ENCODE measurements at places on chromosomes 5 and 9. TPM values are rescaled to one million over a fixed set of nuclear protein-coding genes. Genes with fewer than 3 reads are reported as not detected.
A peak's percentile ranks its signal among the peaks of the same experiment; 100 is the strongest.

PPP3R2 gene
- not detected for total RNA-seq

SLC25A2 gene
- 0.59 TPM for total RNA-seq

PROB1 gene
- 1.2 TPM for total RNA-seq

GMCL2 gene
- not detected for total RNA-seq

CRB2 gene
- not detected for total RNA-seq

FOXD4L4 gene
- total RNA-seq = under 0.01 TPM

FST gene
- total RNA-seq = 215 TPM

CDKN2B-AS1 gene
- 15.2 TPM for total RNA-seq

OTP gene
- under 0.01 TPM for total RNA-seq

AQP3 gene
- total RNA-seq = 0.88 TPM

GRCh38 chr9:29209748-29210291 is 1636.5 kb upstream of the C9orf72 start:
- no peak for DNase-seq

- DNase-seq = no peak
Observed at GRCh38 chr9:20854444-20854843, 170.4 kb downstream of the FOCAD start.

GRCh38 chr5:33309068-33309467 is 131.7 kb upstream of the TARS1 start:
- DNase-seq = no peak

DNA sequence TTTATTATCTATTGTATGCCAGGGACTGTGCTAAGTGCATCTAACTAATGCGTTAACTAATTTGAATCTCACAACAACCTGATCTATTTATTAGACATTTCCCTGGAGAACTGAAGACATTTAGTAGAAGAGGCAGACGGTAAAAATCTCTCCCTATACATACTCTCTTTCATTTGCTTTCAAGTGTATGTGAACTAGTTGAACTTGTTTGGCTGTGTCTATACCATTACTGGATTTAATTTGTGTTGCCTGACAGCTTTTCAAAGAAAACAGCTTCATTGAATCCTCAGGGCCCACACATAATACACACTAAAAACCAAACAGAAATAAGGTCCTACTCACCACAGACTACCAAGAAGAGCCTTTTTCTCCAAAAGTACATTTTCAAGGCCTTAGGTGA is 133.6 kb upstream of the NR3C1 start:
- DNase-seq = no peak

- DNase-seq = no peak
Observed at GRCh38 chr5:122400938-122401337, 88.9 kb downstream of the SNCAIP start.

DNA sequence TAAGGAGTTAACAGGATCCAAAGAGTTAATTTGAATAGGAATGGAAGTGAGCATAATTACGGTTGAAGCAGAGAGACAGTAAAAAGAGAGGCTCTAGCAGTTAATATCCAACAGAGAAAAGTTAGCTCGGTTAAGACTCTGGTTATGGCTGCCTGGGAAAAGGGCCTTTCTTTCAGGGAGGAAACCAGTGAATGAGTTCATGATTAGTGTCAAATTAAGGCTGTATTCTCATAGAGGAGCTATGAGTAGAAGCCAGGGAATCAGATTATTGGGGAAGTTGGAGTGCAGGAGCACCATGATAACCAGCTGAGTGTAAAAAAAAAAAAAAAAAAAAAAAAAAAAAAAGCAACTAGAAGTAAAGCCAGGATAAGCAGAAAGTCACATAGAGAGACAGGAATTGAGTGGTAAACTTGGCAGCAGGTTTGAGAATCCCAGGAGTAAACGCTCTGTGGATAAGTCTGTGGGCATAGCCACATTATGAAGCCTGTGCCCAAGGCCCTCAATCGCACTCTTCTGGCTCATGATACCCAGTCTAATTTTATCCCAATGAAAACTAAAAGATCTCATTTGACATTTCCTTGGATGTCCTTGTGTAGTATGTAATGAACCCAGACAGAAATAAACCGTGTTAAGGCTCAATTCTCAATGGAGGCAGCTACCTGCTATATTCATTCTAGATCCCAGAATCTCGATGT is 372.6 kb upstream of the MPDZ start:
- DNase-seq = no peak

DNA sequence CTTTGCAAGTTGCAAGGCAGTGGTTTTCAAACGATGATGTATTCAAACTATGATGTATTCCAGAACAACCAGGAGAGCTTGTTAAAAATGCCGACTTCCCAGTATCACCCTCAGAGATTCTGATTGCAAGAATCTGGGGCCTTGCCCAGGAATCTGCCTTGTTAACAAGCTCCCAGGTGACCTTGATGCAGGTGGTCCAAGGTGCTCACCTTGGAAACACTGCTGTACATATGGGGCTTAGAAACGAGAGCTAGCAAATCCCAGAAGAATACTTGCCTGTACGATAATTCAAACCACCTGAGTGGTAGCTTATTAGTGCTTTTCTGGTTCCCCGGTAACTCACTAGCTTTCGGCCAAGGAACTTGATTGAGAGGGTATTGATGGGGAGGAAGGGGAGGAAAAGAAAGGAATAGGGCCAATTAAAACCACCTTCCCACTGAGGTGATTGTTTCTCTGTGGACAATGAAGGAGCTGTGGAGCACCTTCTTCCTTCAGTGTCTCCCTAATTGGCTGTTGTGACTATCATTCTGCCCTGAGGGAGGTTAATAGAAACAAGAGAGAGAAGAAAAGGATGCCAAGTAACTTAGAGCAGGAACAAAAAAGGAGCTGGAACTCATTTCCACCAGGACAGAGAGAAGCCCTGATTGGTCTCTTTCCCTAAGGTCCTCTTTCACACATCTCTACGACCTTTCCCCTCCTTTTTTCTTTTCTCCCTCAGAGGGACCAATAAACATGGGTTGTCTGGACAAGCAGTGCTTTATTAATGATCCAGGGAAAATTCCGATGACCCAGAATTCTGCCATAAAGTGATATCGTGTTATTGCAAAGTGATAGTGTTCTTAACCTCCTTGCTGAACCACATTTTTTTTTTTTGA is 218.8 kb downstream of the TMEM167A start:
- DNase-seq = no peak

DNA sequence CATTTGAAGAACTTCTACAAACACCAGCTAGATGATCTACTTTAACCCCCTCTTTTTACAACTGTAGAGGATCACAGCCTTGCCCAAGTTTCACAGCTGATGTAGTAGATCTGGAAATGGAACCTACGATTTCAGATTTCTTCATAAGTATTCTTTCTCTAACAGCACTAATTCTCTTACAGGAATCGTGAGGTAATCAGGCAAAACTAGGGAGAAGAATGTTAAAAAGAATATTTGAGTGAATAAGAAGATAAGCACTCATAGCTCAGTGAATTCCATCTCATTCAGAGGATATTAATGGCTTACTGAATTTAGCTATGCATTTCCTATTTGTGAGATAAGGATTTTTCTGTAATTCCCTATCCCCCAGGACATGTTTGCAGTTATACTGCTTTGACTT is 42.1 kb downstream of the NADK2 start:
- no peak for DNase-seq

DNA sequence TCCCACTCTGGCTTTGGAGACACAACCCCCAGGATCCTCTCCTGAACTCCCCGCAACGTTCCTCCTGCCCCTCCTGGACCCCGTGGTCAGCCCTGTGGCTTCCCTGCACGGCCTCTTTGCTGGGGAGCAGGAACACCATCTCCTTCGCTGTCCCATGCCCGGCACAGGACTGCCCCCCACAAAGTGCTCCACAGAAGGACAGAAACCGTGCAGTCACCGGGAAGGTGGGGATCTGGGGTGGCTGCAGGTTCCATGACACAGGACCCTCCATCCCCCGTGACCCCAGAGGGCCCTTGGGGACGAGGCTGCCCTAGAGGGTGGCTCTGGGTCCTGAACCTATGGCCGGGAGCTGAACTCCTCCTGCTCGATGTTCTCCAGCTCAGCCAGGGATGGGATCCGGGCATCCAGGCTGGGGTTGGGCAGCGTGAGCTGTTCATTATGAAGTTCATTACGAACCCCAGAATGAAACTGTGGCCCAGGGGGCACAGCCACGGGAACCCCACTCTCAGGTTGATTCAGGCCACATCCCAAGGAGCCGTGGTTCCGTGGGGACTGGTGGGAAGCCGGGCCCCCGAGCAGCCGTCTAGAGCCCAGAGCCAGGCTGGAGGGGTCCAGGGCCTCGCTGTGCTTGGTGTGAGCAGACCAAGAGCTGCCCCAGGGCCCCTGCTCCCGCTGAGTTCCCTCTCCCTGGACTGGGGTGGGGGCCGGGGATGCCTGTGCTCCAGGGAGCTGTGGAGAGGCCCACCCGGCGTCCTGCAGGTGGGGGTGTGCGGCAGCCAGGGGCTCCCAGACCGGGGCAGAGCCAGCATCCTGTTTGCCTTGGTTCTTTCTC is 684 bp upstream of the SLC6A19 start:
- no peak for DNase-seq

GRCh38 chr5:154860765-154861164 is 2.3 kb downstream of the CNOT8 start:
- no peak for DNase-seq

DNA sequence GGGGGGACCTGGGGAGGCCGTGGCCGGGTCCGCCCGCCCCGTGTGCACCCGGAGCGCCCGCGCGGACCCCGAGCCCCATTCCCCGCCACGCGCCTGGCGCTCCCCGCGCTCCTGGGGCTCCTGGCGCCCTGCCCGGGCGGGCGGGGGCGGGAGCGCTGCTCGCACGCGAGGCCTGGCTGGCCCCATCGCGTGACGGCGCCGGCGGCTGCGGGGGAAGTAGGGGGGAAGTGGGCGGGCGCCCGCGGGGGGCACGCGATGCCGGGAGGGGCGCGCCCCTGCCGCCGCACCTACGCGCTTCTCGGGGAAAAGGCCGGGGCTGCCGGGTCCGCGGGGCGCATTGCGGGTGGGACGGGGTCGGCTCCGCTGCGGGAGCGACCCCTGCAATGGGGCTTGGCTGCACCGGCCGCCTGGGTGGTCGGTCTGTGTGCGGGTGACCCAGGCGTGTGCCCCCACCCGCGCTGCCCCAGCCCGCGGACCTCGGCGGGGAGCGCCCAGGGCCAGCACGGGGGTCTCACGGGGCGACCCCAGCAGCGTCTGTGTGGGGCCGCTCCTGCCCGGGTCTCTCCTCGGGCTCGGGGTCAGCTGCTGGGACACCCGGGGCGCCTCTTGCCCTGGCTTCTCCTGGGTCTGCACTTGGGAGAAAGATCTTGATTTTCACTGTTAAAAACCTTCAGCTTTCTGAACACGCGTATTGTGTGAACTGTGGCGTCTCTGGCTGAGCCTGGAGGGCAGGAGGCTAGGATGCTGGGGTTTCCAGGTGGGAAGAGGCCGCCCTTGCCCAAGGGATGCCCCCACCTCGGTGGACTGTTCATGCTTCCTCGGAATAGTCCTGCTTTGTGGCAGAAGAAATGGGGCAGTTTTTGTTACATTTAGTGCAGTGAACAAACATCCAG is 52.4 kb downstream of the AHRR start:
- DNase-seq = peak; percentile 99

GRCh38 chr9:5500441-5501235 is 9.7 kb upstream of the PDCD1LG2 start:
- DNase-seq = peak; percentile 49

DNA sequence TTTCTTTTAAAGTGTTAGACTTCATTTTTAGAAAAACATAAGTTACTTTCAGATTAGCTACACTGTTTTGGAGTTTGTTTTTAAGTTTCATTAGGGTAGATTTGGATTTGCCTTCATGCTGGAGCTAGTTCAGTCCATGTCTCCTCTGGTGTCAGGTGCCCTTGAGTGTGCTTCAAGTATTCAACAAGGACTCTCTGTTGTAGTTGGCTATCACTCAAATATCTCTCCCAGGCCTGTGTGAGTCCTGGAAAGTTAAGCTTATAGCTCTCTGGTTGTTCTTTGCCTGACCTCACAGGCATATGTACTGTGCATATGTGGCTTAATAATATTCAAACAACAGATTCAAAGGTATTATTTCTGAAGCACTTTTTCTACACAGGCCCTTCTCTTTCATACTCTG is 45.4 kb downstream of the PTBP3 start:
- DNase-seq = peak; percentile 43

GRCh38 chr9:102273952-102274351 is 535.5 kb upstream of the GRIN3A start:
- DNase-seq = no peak

GRCh38 chr5:175885813-175886212 is 14.4 kb downstream of the CPLX2 start:
- peak; percentile 31 for DNase-seq

GRCh38 chr5:142888469-142889085 is 118.4 kb downstream of the ARHGAP26 start:
- DNase-seq = no peak

DNA sequence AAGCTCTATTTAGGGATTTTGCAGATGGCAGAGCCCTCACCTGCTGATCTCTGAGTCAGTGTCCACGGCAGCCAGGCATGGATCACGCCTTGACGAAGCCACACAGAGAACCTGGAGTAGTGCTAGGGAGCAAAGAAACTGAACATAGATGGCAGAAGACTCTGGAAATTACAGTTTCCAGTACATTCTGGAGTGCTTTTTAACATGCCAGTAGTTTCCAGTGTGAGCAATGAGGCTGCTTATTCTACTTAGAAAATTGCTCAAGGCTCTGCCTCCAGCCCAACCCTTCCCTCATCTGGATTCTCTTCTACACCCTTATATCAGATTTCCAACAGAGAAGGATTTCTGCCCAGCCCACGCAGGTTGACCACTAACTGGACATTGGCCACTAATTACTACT is 203.3 kb downstream of the ADAMTS12 start:
- no peak for DNase-seq

DNA sequence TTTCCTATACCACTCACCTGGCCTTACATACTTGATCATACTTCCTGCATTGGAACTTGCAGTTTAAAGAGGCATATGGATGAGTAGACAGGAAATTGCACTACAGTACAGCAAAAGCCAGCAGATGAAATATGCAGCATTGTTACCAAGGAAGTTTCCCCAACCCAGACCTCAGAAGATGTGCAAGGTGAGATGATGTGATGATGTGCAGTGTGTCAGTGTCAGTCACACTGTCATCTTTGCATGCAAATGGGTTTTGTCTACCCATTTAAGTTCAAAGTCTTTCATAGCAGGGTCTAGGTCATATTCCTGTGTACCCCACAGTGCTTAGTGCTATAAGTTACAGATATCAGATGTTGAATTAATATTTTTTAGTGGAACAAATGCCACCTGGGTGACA is 89.3 kb upstream of the CER1 start:
- no peak for DNase-seq

DNA sequence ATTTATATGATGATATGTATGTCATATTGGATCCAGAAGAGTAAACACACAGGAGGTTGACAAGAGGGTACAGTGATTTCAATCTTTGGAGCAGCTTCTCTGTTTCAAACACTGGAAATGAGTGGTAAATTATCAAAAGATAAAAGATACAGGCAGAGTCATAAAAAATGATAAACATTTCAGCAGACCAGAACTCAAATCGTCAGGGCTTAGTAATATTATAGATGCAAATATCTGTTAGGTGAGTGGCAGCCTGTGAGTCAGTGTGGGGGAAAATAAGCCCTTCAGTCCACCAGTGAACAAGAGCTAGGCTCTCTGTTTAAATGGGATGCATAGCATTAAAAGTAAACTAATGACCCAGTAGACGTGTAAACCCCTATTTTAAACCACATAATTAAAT is 1378.1 kb downstream of the EFNA5 start:
- peak; percentile 22 for DNase-seq
